ENCODE measurements at places on chromosomes 1 and 21.

- no peak for DNase-seq
These were observed 131.5 kb upstream of the CTTNBP2NL start for GRCh38 chr1:112264553-112264952.

DNA sequence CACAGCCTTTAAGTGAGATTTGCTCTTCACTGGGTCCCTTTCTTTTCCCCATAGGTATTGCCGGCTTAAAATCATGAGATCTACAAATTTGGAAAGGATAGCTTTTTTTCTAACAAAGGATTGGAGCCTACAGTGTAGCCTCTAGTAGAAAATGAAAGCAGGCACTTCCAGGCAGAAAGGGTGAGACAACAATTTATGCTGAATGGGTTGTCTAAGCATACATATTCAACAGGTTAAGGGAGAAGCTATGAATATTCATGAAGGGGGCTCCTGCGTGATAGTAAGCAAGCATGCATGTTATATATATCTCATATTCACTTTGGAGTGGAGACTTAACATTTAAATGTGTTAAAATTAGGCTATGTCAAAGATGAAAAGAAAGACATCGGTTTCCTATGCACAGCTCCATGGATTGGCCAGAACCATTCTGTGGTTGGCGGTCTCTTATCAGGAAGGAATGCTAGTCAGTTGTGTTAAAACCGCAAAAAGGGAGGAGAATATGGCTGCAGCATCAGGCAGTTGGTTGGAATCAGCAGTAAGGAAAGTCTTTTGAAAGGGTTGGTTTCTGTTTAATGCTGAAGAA, 66.0 kb downstream of the VCAM1 start:
- no peak for DNase-seq

DNA sequence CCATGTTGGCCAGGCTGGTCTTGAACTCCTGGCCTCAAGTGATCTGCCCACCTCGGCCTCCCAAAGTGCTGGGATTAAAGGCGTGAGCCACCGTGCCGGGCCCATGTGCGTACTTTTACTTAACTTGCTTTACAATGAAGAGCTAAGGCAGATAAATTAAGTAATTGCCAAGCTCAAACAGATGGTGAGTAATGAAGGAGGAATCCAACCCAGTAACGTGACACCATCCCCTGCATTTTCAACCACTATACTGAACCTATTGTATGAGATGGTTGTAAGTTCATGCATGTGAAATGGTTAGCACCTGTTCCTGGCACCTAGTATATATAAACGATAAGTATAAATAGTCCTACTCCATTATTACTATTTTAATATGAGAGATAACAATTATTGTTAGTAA, 588.0 kb upstream of the BEND5 start:
- no peak for DNase-seq

- no peak for DNase-seq
These were observed 3.7 kb downstream of the E2F2 start for GRCh38 chr1:23527366-23527765.

Measured in stimulated activated CD8-positive, alpha-beta memory T cell treated with anti-CD3 and anti-CD28 coated beads, Interleukin-4, amount 100 ng/mL, for 24 hours (primary cell).